ENCODE measurements at places on chromosomes 16 and 17.

DNA sequence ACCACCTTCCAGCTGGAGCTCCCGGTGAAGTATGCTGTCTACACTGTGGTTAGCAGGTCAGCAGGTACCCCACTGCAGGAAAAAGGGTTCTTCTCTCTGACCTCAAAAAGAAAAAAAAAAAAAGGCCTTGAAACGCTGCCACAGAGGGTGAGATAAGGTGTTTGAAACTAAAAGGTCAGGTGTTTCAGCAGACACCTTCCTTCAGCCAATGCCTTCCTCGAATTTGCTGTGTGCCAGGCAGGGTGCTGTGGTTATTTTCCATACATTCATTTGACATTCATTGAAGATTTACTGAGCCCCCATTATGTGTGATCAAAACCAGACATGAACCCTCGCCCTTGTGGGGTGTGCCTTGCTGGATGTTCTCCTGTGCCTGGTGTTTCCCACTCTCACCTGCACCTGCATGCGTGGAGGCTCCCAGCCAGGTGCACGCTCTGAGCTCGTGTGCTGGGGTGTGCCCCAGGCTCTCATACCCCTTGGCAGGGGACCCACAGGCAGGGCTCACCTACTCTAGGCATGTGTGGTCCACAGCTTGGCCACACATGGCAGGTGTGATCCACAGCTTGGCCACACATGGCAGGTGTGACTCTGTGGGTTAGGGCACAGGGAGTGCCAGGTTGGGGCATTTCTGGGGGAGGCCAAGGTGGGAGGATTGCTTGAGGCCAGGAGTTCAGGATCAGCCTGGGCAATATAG lies 15.8 kb upstream of the ITGAD start:
- DNase-seq = no peak

DNA sequence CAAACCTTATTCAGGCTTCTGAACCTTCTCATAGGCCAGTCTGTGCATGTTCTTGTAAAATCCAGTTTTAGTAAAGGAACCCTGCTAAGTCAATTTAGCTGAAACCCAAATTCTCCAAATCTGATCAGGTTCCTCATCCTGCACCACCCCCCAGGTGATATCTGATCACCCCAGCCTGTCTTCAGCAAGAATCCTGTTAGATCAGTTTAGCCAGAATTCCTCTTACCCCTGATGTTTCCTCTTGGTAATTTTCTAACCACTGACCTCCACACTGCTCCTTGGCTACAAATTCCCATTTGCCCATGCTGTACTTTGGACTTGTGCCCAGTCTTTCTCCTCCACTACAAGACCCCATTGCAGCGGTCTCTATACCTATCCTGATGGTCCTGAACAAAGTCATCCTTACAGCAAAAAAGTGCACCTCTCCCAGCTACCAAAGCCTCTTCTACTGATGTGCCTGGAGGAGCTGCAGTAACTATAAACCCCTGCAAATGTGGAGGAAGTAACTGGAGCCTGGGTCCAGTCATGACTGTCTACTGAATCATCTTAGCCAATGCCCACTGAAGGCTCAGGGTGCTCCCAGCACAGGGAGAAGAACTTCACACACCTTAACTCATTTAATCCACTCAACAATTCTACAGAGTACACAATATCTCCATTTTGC lies 23.8 kb downstream of the TEX14 start:
- no peak for DNase-seq

DNA sequence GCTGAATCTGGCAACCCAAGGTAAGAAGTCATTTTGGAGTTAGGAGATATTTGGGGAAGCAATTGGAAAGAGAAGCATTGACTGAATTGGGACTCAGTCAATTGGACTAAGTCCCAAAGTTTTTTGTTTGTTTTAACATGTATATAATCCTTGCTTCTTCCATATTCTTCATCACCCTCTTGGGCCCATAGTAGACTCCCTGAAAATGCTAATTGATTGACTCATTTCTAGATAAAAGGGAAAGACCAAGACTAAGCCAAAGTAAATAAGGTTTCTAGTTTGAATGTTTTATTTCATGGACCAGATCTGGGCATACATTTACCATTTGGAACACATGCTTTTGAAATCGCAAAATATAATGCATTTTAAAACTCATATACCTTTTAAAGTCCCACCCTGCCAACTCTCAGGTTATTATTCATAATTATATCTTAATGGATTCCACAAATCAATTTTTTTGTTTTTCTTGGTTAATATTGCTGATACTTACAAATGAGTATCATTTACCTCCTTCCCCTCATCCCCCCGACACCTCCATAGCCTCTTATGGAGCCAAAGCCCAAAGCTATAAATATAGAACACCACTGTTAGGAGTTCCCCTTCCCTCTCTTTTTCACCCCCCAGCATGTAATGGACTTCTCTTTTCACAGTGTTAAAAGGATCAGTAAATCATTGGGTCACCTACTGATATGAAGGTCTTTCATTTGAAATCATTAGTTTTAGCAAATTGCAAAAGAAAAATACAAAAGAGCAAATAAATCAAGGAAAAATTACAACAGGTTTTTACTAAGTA lies 674.0 kb upstream of the SOX9 start:
- no peak for DNase-seq

GRCh38 chr17:68433911-68434508 lies 23.3 kb downstream of the WIPI1 start:
- no peak for DNase-seq

GRCh38 chr16:3909791-3910583 lies 29.5 kb upstream of the CREBBP start:
- no peak for DNase-seq

GRCh38 chr17:48565022-48565554 lies 13.1 kb downstream of the HOXB4 start:
- no peak for DNase-seq

GRCh38 chr17:34252444-34253138 lies 2.5 kb upstream of the CCL2 start:
- DNase-seq = no peak

GRCh38 chr16:52914428-52914827 lies 138.3 kb downstream of the CHD9NB start:
- DNase-seq = no peak

DNA sequence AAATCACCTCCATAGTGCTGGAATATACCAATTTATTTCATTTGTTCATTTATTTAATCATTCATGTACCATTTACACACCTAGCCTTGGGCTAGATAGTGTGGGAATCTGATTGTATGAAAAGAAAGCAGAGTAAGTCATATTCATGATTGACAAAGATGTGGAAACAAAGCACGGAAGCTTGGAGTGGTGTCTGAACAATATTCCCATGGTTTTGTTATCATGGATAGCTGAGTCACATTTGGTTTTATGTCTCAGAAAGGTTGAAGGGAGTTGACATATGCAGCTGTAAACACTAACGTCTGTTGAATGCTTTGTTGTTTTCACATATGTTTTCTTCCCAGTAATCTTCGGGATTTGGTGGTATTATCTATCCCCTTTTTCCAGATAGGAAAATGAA lies 76.6 kb downstream of the MAP2K4 start:
- DNase-seq = no peak

GRCh38 chr17:9900784-9901183 lies 4.3 kb downstream of the RCVRN start:
- no peak for DNase-seq

GRCh38 chr16:1822801-1823200 lies 3.8 kb downstream of the HAGH start:
- DNase-seq = no peak

GRCh38 chr16:10897134-10897533 lies 20.1 kb downstream of the CIITA start:
- DNase-seq = no peak

GRCh38 chr17:3719265-3719664 lies 4.4 kb upstream of the HASPIN start:
- DNase-seq = no peak

DNA sequence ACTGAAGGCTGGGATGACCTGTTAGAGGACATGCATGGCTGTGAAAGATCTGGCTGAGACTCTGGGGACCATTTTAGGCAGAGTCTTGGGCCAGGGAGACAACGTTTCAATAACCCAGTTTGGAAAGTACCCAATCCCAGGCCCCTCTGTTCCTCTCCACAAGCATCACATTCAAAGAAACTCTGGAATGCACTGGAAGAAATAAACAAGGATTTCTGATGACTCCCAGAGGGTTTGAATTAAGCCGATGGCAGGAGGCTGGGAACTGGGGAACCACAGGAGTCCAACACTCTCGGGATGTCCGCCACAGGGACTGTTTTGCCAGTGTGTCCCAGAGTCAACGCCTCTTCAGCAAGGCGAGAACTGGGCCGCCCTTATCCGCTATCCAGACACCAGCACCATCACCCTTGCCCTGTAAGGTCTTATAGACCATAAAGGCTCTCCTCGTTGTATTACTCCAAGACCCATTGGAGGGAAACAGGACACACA lies 3.3 kb downstream of the PMP22 start:
- DNase-seq = no peak

- DNase-seq = no peak
Measured at GRCh38 chr16:81624760-81625543, 154.1 kb upstream of the PLCG2 start.

- no peak for DNase-seq
Measured at GRCh38 chr17:82664701-82665182, 16.5 kb upstream of the WDR45B start.

- no peak for DNase-seq
Measured at GRCh38 chr17:59287891-59288290, 43.6 kb upstream of the YPEL2 start.

- DNase-seq = peak; percentile 17
Measured at GRCh38 chr16:1678500-1679098, 520 bp downstream of the JPT2 start.

DNA sequence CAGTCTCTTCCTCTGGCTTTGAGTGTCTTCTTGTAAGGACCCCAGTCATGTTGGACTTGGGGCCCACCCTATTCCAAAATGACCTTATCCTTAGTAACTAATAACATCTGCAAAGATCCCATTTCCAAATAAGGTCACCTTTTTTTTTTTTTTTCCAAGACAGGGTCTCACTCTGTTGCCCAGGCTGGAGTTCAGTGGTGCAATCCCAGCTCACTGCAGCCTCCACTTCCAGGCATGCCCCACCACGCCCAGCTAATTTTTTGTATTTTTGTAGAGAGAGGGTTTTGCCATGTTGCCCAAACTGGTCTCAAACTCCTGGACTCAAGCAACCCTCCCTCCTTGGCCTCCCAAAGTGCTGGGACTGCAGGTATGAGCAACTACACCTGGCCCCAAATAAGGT lies 118.8 kb upstream of the GSE1 start:
- DNase-seq = no peak

DNA sequence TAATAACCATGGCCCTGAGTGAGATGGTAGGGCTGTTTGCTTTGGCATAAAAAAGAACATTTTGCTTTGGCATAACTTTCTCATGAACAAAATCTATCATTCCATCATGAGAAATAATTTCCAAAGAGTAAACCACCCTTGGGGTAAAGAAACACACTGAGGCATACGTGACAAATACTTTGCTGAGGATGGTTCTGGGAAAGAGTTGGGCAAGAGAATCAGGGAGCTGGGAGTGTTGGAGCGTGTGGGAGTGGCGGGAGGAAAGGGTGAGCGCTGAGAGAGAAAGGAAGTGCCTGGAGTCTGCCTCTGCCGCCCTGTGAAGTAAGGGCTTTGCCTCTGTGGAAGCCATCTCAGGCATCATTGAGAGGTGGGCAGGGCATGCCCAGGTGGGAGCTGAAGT lies 60.2 kb upstream of the ARHGAP44 start:
- DNase-seq = no peak

Measured in stimulated activated CD8-positive, alpha-beta memory T cell treated with anti-CD3 and anti-CD28 coated beads, Interleukin-7, amount 100 ng/mL, for 4 hours (primary cell).